ENCODE measurements at places on chromosomes 11 and 22.

DNA sequence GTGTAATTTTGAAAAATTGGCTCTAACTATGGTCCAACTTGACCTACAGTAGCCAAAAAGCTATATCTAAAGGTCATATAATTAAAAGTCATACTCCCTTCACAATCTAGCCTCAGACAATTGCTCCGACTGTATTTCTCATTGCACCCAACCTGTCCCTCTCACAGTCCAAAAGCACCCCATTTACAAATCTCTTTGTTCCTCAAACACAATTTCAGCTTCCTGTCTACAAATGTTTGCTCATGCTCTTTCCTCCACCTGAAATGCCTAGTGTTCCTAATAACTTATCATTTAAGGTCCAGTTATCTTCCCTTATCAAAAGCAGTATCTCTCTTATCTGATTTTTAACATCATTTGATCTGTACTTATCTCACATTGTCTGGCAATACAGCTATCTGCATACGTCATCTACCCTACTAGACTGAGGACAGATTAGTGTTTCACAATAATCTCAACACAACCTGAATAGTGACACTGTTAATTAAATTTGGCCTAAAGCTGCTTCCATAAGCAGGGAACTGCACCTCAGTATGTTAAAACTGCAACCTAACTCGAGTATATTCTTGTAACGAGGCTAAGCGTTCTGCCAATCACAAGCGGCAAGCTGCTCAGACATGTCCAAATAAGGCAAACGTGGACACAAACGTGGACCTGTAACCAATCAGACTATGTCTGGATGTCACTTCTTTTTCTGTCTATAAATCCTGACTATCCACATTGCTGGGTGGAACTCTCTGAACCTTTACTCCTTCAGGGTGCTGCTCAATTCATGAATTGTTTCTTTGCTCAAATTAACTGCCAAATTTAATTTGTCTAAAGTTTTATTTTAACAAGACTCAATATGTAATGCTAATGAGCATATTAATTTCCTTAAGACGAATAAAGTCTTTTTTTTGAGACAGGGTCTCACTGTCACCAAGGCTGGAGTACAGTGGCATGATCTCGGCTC, 15.9 kb downstream of the PICALM start:
- no peak for DNase-seq

GRCh38 chr22:36918586-36919284, 5.3 kb downstream of the CSF2RB start:
- no peak for DNase-seq

DNA sequence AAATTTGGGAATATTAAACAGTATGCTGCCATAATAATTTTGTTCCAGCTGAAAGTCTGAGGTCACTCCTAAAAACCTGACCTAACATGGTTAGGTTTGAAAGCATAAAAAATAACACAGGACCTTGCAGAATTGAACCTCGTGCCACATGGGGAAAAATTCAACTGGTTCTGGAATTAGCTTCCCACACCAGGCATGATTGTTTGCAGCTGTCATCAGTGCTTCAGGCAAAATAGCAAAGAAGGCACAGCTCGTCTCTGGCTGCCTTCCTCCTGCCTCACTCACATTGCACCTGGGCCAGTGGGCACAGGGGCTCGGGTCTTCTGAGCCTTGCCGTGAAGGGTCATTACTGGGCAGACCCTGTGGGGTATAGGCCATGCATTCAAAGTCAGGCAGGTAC, 153.8 kb upstream of the ARHGAP20 start:
- no peak for DNase-seq

GRCh38 chr22:43909708-43910107, 13.9 kb upstream of the PNPLA3 start:
- no peak for DNase-seq

DNA sequence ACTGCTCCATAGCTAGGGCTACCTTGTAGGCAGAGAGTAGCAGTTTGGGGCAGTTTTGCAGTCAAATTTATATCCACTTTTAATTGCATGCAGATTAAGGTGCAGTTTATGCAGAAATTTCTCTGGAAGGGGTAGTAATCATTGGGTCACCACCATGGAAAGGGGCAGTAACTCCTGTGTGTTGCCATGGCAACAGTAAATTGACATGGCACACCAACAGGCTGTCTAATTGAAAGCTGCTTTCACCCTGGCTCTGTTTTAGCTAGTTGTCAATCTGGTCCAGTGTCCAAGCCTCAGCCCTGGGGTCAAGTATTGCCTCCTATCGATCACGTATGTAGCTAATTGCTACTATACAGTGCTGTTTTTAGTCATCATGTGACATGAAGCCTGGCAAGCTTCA, 786.1 kb upstream of the CNTN5 start:
- no peak for DNase-seq

GRCh38 chr11:94563848-94564467, 3.2 kb upstream of the PIWIL4 start:
- no peak for DNase-seq

DNA sequence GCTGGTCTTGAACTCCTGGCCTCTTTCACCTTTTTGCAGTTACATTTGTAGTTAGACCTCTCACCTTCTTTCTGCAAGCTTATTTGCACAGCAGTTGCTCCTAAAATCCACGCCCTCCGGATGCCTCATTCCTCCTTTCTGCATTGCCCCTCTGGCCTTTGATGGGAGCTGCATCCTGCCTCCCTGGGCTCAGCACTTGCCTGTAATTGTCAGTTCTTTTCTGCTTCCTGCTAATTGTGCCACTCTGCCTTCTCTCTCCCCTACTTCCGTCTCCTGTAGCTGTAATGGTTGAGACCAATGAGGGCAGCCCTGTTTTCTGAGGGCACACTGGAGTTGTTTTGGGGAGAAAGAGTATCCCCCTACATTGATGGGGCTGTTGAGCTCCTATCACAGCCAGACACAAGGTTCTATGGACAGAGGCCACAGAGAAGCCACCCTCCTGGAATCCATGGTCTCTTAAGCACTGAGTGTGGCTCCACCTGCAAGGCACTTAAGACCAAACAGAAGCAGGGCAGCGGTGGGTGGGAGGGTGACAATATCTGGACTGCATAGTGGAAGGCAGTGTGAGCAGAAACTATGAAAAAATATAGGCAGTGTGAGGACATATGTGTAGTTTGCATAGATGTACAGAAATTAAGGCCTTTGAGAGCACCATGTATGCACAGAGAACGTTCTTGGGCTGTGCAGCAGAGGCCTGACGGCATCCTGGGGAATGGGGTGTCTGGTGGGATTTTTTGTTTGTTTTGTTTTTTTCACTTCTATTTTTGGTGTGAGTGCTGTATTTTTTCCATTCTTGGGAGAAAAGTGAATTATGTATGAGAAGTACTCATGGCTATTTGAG, 30.5 kb downstream of the YDJC start:
- no peak for DNase-seq

GRCh38 chr11:12248330-12248729, 129.0 kb upstream of the PARVA start:
- no peak for DNase-seq

DNA sequence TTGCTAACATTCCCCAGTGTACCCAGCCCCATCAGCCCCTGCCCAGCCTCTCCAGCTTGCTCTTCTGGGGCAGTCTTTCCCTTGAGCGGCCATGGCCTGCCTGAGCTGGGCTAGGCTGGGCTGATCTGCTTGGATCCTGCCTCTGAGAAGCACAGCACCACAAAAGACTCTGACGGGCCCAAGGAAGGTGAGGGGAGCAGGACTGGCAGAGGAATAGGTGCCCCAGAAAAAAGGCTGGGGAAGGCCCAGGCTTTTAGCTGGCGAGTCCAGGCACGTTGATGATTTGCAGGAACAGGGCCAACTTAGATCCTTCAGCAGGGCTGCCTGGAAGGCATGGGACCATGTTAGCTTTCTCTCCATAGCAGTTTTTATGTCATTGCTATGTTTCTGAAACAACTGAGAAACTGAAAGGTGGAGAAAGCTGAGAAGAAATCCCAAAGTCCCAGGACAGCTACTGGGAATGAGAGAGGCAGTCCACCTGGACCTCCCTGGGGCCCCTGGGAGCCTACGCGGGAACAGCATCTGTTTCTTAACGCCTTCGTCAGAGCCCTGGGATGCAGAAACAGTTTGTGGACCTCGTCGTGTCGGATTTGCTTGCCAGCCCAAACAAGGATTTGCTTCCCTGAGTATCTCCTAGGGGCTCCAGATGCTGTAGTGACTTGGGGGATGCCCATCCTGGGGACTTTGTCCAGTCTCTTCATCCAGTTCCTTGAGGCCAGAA, 24.4 kb upstream of the FXYD6 start:
- no peak for DNase-seq

DNA sequence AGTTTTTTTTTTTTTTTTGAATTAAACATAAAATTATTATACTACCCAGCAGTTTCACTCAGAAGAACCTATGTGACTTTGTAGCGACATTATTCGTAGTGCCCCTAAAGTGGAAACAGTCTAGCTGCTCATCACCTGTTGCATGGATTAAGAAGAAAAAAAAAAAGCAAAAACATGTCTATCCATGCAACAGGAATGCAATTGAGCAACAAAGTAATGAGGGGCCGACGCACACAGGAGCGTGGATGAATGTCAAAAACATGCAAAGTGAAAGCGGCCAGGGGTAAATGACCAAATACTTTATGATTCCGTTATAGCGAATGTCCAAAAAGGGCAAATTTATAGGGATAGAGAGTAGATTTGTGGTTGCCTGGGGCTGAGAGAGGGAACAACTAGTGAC, 16.3 kb downstream of the MYO18B start:
- DNase-seq, result no peak

DNA sequence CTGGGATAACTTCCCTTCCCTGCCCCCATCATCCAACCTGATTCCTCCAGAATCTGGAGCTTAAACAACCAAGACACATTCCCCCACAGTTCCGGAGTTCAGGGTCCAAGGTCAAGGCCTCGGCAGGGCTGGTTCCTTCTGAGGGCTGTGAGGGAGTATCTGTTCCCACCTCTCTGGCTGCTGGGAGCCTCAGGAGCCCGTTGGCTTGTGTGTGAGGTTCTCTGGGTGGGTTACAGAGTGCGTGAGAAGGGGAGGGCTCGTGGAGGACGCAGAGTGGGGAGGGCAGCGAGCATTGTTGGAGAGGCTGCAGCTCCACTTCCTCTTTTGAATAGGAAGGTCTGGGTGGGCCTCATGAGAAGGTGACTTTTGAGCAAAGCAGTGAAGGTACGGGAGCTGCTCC, 8.5 kb downstream of the SERHL2 start:
- no peak for DNase-seq

- DNase-seq, result no peak
Observed at GRCh38 chr11:83051760-83052671, 19.7 kb downstream of the RAB30 start.

DNA sequence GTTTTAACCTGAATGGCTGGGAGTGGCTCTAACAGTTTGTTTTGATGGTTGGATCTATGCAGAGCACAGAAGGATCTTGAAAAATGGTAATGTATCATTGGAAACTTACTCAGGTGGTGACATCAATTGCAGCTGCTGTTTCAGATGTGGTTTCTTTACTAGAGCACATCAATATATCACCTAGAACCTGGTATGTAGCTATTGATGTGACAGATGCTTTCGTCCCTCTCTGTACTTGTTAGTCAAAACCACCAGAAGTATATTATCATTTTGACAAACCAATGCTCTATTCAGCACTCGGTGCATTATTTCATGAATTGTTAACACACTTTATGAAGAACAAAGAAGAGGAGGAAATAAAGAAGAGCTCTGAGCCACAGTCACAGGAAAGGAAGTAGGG, 26.6 kb upstream of the SCN3B start:
- DNase-seq, result no peak

DNA sequence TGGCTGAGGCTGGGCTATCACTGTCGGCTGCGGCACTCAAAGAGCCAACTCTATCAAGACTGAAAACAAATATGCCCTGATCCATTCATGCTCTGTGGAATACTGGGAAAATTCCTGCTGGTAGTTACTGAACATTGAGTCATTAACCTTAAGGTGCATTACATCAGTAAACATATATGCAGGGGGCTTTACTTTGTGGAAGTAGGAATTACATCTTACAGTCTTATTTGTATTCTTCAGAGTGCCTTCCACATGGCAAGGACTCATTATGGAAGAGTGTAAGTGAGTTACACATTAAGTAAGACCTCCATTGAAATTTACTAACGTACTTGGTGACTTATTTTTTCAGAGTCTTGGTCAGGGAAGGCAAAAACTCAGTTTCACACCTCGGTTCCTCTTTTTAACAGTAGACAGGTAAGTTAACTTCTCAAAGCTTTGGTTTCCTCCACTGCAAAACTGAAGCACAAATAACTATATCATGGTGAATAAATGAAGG, 4.5 kb downstream of the OR5B21 start:
- DNase-seq, result no peak

DNA sequence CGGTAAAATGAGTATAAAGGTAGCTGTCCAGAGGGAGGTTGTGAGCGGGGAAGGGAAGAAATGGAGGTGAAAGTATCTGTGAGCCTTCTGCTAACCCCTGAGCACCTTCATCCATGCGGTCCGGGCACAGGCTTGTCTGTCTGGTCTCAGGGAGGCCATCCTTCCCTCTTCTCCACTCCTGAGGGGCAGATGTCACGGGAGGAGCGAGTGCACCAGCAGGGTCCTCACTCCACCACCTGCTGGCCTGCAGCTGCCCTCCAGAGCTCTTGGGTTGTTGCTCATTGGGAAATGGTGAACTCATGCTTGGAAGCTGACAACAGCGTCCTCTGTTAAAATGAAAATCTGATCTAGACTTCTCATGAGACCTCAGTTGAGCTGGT, 33.8 kb upstream of the WNT11 start:
- DNase-seq, result no peak

GRCh38 chr11:85826116-85826855, 15.3 kb upstream of the SYTL2 start:
- no peak for DNase-seq

GRCh38 chr11:65170058-65170534, at the start of gene SPDYC:
Gene SPDYC, plus strand, starts transcription at chr11:65170233. Its CDS starts 1,125 bp downstream, at chr11:65171358.
- DNase-seq, result no peak

DNA sequence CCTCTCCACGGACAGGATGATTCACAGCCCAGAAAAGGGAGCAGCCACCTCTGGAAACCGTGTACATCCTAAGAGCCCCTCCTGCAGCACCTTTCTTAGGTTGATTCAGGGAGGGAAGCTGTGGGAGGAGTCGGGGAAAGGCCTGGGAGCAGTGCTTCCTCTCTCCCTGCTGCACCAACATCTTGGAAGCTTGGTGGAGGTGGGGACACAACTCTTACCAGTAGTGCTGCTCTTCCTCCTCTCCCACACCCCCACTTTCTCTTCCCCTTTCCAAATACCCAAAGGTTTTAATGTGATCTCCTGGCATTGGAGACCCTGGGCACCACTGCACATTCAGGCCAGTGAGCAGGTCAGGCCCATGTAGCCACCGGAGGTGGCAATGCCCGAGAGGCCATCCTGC, 46.4 kb upstream of the HORMAD2 start:
- no peak for DNase-seq

DNA sequence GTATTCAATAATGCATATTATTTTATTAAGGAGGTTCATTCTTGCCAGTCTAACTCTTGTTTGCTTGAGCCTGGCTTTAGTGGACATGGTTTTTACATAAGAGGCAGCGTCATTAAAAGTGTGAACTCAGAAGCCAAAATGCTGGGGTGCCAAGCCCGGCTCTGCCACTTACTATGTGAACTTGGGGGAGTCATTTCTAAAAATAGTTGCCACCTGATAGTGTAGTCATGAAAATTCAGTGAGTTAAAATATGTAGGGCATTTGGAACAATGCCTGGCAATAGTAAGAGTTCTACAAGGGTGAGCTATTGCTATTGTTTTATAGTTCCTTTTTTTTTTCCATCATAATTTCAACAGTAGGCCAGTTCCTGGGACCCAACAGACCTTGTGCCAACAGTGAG, 49.9 kb downstream of the TENM4 start:
- no peak for DNase-seq
